ENCODE measurements at places on chromosomes 1 and 21.

GRCh38 chr1:39727932-39728317 lies 10.8 kb upstream of the PPIE start:
- DNase-seq: peak; percentile 19

- DNase-seq: peak; percentile 47
Observed at GRCh38 chr1:6603915-6604558, 1.4 kb upstream of the KLHL21 start.

- DNase-seq: no peak
Observed at GRCh38 chr1:78176448-78176847, 130.7 kb downstream of the GIPC2 start.

GRCh38 chr1:27807385-27807784 lies 23.2 kb upstream of the PPP1R8 start:
- no peak for DNase-seq

- DNase-seq: no peak
Observed at GRCh38 chr1:203366476-203366875, 15.6 kb upstream of the FMOD start.

- DNase-seq: no peak
Observed at GRCh38 chr1:65055747-65056146, 89.4 kb upstream of the JAK1 start.

DNA sequence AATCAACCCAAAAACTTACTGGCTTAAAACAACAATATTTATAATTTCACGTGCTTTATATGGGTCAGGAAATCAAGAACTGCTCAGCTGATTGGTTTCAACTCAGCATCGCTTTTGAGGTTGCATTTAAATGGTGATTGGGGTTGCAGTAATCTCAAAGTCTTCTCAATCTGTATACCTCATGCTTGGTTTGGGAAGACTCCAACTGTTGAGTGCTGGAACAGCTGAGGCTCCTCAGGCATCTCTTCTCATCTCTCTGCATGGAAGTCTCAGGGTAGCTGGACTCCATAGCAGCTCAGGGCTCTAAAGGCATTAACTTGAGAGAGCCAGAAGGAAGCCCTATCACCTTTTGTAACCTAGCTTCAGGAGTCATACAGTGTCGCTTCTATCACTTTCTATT lies 35.1 kb downstream of the AK5 start:
- no peak for DNase-seq

DNA sequence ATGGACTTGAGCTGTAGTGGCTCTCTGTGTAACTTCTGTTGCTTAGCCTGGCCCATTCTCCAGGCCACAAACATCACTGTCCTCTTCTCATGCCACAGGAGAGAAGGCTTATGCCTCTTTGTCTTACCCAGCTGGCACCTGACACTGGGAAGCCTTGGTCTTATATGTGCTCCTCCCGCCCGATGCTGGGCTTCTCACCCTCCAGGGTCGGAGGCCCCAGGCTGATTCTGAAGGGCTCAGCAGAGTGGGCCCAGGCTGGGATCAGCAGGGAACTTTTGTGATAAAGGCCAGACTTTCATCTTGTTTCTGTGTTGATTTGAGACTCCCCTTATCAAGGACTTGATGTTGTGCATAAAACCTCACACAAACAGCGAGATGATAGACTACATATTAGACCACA lies 29.8 kb downstream of the TRPM2 start:
- no peak for DNase-seq

GRCh38 chr1:86774305-86775295 lies 70.2 kb downstream of the SH3GLB1 start:
- DNase-seq: peak; percentile 41

DNA sequence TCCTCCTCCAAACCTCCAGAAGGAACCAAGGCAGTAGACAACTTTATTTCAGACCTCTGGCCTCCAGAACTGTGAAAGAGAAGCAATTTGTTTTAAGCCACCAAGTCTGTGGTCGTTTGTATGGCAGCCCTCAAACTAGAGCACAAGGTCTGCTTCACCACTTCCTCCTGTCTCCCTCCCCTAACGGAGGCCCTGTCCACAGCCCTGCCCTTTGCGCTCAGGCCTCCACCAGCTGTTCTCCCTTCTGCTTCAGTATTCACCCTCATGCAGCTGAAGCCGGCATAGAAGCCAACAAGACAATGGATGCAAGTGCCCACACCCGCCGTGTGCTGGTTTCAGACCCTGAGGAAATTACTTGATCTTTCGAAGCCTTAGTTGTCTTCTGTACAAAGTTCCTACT lies 364.1 kb downstream of the HHAT start:
- DNase-seq: peak; percentile 45

GRCh38 chr1:167333124-167333523 lies 112.4 kb downstream of the POU2F1 start:
- DNase-seq: no peak

DNA sequence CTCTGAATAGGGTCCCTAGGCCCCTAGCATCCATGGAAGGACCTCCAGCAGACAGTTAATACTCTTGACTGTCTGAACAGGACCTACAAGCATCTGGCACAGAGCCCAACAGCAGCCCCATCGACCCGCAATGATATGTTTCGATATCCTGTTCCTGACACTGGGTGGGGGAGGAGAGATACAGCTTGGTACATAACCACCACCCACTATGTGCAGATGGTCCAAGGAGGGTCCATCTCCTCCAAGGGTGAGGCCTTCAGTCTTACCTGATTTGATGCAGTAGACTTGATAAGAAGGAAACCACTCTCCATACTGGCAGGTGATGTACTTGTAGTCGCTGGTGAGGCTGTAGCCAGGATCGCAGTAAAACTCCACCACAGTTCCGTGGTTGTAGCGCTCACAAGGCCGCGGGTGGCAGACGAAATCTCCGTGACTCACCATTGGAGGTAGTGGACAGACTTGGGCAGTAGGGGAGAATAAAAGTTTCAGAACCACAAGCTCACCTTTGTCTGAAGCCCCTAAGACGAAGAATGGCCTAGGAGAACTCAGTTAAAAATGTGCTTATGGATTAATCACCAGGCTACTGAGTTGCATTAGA lies 86.0 kb upstream of the TLR5 start:
- DNase-seq: no peak

DNA sequence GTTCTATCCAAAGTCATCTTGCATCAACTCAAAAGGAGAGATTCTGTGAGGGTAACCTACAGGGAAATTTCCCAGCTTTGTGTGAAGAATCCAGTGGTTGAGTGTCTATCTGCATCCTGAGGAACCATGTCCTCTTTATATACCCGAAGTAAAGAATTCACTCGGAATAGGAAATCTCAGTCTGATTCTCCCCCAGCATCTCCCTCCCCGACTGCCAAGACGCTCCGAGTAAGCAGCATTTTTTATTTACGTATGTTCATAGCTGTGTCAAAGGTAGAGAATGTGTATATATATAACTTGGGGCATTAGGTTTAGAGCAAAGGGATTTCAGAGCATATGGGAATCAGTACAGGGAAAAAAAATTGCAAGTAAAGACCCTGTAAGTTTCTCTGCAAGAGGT lies 170.2 kb downstream of the SYT2 start:
- no peak for DNase-seq

GRCh38 chr1:240539769-240540414 lies 72.1 kb downstream of the GREM2 start:
- no peak for DNase-seq

GRCh38 chr1:221740993-221741702 lies 741 bp downstream of the DUSP10 start:
- peak; percentile 43 for DNase-seq

DNA sequence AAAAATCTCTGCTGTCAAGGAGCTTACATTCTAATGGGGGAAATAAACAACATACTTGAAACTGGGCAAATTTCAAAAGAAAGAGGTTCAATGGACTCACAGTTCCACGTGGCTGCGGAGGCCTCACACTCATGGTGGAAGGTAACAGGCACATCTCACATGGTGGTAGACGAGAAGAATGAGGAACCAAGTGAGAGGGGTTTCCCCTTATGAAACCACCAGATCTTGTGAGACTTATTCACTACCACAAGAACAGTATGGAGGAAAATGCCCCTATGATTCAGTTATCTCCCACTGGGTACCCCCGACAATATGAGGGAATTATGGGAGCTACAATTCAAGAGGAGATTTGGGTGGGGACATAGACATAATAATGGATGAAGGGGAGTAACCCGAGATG lies 226.4 kb downstream of the ZP4 start:
- DNase-seq: no peak

Data from activated CD8-positive, alpha-beta T cell treated with anti-CD3 and anti-CD28 coated beads, Interleukin-2, amount 10 ng/mL, durations not matched to agents 7 days and 5 days (primary cell).